ENCODE measurements at places on chromosomes 5 and 9.

DNA sequence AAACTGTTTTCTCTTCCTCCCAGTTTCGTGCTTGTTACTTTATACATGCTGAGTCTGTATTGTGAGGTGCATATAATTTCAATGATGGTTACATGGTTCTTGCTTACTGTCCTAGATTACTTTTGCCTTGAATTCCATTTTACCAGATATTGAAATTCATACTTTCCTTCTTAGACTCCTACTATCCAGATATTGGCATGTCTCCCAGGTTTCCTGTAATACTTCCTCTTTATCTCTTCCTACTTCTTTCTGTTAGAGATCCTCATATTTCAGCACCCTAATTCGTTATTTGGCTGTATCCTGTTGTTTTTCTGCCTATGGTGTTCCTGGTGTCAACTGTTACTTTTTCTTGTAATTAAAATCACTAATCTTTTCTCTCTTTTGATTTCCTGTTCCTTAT is 522.1 kb downstream of the CCDC171 start:
- DNase-seq: no peak

GRCh38 chr9:109451311-109452025 is 46.6 kb downstream of the PTPN3 start:
- peak; percentile 1 for DNase-seq

- no peak for DNase-seq
These were observed 90.7 kb upstream of the ADRA1B start for GRCh38 chr5:159825551-159826051.

DNA sequence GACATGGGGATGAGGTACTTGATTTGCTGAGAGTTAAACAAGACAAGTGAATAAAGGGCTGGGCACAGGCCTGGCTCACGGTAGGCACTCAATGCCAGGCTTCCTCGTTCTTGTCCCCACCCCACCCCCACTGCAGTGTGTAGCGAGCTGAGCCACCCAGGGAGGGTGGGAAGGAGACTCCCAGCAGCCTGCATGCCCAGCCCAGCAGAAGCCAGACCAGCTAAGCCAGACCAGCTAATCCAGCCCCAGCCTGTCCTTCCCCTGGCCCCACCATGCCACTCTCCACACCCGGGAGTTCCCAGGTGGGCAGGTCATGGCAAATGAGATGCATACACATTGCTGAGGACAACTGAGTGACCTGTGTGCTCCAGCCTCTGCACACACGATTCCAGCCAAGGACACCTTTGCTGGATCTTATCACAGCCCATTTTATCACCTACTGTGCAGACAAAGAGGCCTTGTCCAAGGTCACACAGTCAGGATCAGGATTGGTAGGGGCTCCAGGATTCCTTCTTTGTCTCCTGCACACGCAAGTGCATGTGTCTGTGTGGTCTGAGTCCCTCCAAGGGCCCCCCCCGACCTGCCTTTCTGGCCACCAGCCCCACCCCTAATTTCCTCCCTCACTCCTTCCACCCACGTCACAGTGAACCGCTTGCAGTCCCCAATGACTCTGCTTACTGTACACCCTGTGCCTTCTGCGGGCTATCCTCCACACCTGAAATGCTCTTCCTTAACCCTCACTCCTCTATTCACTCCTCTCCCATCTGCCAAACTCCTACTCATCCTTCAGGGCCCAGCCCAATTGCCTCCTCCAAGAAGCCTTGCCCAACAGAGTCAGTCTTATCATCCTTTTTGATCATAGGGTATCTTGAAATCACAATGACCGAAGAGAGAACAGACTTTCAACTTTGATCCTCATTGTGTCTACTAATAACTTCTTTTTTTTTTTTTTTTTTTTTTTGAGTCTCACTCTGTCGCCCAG is 26.6 kb downstream of the DUSP1 start:
- DNase-seq: no peak

DNA sequence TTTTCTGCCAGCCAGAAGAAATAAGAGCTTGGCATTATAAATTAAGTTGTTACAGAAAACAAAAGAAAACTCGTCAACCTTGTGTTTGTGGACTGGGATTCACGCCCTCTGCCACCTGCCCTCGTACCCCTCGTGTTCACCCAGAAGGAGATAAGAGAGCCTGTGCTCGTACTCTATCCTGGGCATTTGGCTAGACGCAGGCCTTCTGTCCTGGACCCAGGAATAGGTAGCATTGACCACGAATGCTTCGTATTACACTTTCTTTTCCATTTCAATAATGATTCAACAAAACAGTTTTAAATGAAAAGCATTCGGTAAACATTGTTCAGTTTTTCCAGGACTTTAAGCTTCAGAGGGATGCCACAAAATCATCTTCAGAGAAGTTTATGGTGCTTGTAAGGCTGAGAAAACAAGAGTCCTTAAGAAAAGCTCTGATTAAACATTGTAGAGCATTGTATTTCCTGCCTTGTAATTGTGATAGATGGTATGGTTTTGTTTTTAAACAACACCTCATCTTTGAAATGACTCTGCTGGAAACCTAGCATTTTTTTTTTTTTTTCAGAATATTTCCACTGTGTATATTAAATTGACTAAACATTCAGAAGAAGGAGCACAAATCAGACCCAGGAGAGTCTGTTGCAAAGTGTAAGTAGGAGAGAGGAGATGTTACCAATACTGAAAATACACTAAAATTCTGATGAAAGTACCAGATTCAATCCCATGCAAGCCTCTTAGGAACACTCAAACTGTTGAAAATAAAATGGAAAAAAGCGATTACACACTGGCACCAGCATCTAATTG is 27.6 kb downstream of the MTX3 start:
- DNase-seq: no peak

DNA sequence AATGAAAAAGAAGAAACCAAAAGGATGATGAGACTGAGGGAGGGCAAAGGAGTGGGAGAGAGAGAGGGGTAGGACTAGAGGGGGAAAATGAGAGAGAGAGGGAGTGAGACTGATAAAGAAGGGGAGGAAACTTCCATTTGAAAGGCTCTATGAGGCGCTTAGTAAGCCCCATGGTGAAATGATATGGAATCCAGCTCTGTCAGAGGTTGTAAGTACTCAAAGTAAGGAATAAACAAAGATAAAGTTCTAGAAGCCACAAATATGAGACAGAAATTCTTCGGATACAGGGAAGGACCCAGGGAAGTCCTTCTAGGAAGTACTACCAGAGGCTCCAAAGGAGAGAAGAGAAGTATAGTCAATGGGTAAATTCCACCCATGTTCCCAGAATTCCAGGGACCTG is 21.7 kb upstream of the VLDLR start:
- no peak for DNase-seq

DNA sequence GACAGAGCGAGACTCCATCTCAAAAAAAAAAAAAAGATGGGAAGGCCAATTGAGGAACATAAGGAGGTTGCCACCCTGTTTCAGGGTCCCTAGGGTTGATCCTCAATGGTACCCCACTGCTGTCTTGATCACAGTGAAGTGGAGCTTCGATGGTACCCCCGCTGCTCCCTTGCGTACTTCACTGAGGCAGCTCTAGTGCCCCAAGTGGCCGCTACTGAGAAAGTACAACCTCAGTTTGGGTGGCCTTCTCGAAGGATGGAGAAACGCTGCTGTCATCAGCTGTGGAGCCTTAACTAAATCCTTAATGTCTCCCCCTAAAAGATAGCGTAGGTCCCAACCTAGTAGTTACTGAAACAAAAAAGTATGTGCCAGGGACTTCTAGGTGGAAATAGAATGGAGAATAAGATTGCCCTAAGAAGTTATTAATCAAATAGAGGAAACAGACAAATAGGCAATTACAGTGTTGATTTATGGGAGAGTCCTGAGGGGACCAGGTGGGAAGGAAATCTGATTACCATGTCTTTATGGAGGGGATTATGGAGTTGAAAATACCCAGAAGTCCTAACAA is 6.3 kb downstream of the TESK1 start:
- peak; percentile 75 for DNase-seq

DNA sequence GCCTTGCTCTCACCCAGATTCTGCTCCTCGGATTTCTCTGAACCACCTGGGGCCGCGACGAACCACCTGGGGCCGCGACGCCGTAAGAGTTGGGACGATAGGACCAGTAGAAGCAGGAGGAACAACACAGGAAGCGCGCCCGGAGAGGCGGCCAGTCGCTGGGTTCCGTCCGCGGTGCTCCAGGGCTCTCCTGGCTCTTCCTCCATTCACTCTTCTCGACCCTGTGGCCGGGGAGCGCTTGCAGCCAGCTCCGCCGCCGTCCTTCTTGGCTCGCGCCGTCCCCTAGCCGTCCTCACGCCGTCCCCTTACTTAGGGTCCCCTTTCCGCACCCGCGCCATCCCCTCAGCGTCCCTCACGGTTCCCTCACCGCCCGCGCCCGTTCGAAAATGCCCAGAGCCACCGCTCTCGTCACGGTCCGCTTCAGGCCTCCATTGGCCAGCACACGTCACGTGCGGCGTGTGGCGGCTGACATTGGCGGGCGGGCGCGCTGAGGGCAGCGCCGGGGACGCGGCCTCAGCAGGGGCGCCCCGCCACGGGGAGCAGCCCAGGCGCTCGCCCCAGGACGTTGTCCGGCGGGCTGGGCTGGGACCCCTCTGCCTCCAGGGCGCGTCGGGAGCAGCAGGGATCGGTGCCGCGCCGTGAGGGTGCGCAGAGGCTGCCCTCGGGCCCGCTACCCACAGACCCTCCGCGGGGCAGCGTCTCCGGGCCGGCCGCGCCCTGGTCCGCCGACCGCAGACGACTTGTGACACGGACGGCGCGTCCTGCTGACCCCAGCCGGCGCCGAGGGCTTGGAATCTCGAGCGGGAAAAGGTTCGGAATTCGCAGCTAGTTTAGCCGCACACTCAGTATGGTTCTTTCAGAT is 53.7 kb upstream of the PTPDC1 start:
- DNase-seq: peak; percentile 91

- DNase-seq: no peak
These were observed 73.2 kb downstream of the ACER2 start for GRCh38 chr9:19481971-19482404.

DNA sequence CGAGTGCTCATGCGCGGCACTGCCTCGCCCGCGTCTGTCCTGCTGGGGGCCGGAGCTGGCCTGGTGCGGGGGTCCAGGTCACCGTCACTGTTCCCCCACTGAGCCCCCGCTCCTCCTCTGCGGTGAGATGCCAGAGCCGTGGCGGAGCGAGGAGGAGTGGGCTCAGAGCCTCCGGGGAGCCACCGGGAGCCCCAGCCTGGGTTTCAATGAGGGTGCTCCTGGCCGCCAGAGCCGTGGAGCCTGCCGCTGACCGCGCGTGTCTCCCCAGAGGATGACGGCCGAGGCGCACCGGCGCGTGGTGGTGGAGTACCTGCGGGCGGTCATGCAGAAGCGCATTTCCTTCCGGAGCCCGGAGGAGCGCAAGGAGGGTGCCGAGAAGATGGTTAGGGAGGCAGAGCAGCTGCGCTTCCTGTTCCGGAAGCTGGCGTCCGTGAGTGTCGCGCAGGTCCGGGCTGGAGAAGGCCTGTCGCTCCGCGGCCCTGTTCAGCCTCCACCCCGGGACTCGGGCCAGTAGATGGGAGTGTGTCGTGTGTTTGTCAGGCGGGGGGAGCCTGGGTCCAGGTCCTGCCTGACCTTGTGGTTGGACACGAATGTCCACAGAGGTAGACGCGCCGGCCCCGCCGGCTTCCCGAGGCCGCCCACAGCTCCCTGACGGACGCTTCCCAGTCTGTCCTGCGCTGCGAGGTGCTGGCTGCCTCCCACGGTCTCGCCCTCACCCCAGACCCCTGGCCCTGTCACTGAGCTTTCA is 22.0 kb downstream of the EXOC3 start:
- no peak for DNase-seq

DNA sequence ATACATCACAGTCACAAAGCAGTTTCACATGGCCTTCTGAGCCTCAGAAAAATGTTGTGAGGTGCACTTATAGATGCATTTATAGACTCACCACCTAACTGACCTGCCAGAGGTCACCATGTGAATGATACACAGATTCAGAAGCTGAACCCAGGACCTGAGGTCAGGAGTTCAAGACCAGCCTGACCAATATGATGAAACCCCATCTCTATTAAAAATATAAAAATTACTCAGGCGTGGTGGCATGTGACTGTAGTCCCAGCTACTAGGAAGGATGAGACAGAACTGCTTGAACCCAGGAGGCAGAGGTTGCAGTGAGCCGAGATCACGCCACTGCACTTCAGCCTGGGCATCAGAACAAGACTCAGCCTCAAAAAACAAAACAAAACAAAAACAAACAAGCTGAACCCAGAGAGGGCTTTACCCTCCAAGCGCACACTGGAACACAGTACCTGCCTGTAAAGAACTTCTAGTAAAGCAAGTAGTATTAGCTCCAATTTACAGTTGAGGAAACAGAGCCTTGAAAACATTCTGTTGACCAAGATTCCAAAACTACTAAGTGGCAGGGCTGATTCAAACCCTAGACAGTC is 16.3 kb downstream of the ECPAS start:
- DNase-seq: no peak

- DNase-seq: no peak
These were observed 258.4 kb upstream of the DAPK1 start for GRCh38 chr9:87239312-87239711.

DNA sequence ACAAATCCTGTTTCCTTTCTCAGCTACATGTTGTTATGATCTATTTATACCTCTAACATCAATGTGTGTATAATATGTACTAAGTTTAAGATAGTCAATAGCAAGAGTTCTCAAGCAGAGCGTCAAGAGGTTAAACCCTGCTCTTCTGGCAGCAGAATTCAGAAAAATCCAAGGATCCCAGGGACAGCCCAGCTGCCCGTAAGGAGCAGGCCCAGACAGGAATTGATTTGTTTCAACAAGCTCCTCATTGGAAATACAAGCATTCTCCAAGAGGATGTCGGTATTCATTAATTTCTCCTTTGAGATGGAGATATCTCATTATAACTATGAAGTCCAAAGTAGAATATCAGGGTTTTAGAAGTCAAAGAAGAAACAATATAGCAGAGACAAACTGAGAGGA is 14.9 kb downstream of the EFNA5 start:
- DNase-seq: no peak

DNA sequence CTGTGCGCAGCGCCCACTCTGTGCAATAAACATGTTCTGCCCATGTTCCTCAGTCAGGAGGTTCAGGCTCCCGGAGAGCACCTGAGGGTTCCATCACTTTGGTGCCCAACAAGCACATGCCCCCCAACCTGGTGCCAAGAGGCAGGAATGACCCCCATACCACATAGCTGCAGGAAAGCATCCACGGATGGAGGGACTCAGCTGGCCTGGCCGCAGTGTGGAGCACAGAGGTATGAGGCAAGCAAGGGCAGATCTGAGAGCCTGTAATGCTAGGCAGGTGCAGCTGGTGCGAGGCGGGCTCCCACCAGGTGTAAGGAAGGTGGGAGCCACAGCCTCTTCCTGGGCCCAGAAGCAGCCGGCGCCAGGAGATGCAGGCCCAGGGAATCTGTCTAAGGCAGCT is 4.3 kb upstream of the MRNIP start:
- no peak for DNase-seq

- peak; percentile 72 for DNase-seq
These were observed 12.5 kb upstream of the SLC36A3 start for GRCh38 chr5:151315998-151316597.

DNA sequence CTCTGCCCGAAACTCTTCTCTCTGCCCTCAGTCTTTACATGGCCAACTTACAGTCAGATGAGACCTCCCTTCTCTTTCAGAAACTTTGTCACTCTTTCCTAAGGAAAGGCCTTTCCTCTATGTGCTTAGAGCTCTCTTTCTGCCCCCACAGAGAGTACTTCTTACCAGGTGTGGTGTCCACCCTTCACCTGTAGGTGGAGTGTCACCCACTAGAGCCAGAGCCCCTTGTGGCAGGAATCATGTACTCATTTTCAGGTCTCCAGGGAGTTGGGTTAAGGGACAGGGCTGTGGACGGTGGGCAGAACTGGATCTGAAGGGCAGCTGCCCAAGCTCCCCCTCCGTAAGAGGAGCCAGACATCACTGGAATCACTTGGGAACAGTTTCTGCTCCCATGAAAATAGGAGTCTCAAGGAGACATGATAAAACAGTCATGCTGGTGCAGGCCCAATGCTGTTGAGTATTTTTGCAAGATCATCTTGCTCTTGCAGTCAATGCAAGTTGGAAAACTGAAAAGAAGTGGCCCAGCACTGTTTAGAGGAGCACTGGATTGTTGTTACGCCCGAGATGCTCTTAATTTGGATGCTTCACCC is 436.7 kb downstream of the ZSWIM6 start:
- peak; percentile 78 for DNase-seq
